ENCODE measurements at places on chromosomes 16 and 17.

DNA sequence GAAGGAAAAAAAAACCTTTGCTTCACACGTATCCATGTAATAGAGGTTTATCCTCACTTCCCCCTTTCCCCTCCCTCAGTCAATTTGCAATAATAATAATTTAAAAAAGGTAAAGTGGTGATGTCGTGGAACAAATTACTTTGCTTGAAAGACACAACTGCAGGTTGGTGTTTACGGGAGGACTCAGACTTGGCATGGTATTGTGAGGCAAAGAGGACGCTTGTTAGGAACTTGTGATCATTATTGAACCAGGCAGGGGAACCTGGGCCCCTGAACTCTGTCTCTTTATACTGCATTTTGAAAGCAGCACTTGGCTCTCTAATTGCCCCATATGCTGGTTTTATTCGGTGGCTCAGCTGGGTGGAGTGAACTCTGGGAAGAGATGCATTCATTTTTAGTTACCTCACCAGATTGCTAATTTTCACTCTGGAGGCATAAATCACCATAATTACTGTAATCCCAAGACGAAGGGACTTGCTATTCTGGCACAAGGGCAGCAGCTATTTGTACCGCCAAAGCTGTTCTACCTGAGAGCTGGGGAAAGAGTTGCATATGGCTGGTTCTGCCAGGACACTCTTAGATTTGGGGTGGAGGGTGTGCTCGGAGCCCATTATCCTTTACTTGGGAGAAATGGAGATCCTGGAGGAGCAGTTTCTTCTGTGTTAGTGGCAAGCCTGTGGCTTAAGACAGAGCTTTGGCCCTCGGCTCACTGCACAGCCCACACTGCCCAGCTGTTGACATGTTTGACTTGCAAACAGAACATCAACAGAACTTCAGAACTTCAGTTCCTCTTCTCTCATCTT lies 5.7 kb upstream of the DHX8 start:
- H3K4me3 ChIP-seq: no peak overlapping the region
- no peaks in the 10 kb centered on the region for H3K36me3 ChIP-seq
- H3K27ac ChIP-seq: no peak overlapping the region
- no peaks in the 10 kb centered on the region for H3K27me3 ChIP-seq

- no peak overlapping the region for H3K27ac ChIP-seq
- no peak overlapping the region for H3K4me3 ChIP-seq
- peaks cover 9% of the 10 kb centered on the region for H3K36me3 ChIP-seq
- no peaks in the 10 kb centered on the region for H3K27me3 ChIP-seq
Observed at GRCh38 chr16:67939507-67940445, 3.1 kb upstream of the PSMB10 start.

DNA sequence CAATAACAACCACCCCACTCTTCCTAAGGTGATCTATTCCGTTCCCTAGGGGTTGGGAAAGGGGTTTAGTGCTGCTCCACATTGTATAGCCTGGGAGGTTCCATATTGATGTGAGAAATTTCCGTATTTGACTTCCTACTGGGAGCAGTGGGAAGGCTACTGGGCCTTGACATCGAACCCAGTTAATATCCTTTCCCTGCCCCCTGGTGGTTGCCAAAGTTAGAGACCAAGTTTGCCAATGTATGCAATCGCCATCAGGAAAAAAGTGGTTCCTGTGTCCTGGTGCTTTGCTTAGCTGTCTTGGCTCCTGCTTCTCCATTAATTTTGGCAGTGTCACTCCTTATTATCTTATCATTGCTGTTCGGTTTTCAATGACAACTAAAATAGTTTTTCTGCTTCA lies 914.9 kb downstream of the KCNJ2 start:
- no peak overlapping the region for H3K27ac ChIP-seq
- H3K36me3 ChIP-seq: no peaks in the 10 kb centered on the region
- H3K4me1 ChIP-seq: no peaks in the 10 kb centered on the region
- no peak overlapping the region for H3K4me3 ChIP-seq
- H3K27me3 ChIP-seq: no peaks in the 10 kb centered on the region

- H3K4me1 ChIP-seq: peaks cover 6% of the 10 kb centered on the region
- no peaks in the 10 kb centered on the region for H3K27me3 ChIP-seq
- no peaks in the 10 kb centered on the region for H3K36me3 ChIP-seq
- DNase-seq: no peak
- no peak overlapping the region for H3K27ac ChIP-seq
- no peak overlapping the region for H3K4me3 ChIP-seq
Observed at GRCh38 chr16:11319529-11320146, 25.6 kb upstream of the RMI2 start.

- no peaks in the 10 kb centered on the region for H3K36me3 ChIP-seq
- no peaks in the 10 kb centered on the region for H3K4me1 ChIP-seq
Observed at GRCh38 chr16:72958522-72959076, 89.3 kb downstream of the ZFHX3 start.
